ENCODE measurements at places on chromosomes 2 and 18. TPM values are rescaled to one million over a fixed set of nuclear protein-coding genes. Genes with fewer than 3 reads are reported as not detected.

Gene PKDCC
- total RNA-seq: 134 TPM

Gene SERPINB7
- not detected for total RNA-seq

Gene RNMT
- total RNA-seq: 61.8 TPM

DNA sequence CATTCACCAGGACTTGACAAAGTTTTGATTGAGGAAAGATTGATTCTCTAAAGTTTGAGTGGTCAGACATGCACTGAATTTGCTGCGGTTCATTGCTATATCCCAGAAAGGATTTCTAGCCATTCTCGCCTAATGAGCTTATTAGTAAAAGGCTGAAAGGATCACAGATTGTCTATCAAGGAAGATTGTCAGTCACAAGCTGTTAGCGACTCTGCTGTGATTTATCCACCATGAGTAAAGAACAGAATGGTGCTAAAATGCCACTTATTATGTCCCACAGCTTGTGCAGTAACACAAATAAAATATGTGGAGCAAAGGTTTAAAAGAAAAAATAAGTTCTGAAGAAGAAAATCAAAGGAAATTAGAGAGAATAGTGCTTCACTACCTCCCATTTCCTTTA is 701.2 kb upstream of the CDH7 start:
- no peak for DNase-seq

DNA sequence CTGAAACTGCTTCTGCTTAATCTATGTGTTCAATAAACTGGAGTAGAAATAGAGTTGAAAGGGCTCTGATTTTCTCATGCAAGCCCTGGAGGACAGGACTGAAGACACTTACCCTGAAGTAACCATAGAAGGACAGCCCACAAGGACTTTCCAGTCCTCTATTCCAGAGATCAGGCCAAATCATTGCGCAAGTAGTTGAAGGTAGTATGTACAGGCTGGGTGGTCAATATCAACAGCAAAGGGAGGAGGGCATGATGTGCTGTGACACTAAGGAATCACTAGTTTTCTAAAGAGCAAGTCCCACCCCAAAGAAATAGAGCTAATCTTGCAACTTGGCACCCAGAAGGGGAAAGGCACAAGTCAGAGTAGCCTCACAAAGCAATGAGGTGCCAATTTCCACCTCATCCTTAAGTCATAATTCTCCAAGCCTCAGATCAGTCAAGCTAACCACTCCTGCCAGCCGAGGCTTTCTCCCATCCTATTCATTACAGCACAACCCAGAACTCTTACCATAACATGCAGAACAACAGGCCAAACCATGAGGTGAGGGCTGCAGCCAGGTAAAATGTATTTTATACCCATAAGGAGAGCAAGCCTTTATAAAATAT is 533.5 kb downstream of the TNS1 start:
- no peak for DNase-seq

Gene GPR75
- total RNA-seq: 4.4 TPM

Gene IL36A
- total RNA-seq: not detected

DNA sequence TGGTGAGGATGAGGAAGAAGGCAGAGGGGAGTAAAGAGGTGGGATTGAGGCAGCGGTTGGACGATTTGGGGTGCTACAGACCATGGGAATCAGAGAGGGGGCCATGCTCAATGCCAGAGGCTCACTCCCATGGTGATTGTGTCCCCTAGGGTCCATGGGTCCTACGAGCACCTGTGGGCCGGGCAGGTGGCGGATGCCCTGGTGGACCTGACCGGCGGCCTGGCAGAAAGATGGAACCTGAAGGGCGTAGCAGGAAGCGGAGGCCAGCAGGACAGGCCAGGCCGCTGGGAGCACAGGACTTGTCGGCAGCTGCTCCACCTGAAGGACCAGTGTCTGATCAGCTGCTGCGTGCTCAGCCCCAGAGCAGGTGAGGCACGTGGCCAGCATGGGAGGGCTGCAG is 5.2 kb downstream of the CAPN10 start:
- no peak for DNase-seq

Gene IL1F10
- not detected for total RNA-seq

Gene LYG1
- total RNA-seq: 0.31 TPM

Gene EFR3B
- 7.2 TPM for total RNA-seq

GRCh38 chr2:102801098-102801718 is 39.4 kb downstream of the TMEM182 start:
- DNase-seq: no peak

DNA sequence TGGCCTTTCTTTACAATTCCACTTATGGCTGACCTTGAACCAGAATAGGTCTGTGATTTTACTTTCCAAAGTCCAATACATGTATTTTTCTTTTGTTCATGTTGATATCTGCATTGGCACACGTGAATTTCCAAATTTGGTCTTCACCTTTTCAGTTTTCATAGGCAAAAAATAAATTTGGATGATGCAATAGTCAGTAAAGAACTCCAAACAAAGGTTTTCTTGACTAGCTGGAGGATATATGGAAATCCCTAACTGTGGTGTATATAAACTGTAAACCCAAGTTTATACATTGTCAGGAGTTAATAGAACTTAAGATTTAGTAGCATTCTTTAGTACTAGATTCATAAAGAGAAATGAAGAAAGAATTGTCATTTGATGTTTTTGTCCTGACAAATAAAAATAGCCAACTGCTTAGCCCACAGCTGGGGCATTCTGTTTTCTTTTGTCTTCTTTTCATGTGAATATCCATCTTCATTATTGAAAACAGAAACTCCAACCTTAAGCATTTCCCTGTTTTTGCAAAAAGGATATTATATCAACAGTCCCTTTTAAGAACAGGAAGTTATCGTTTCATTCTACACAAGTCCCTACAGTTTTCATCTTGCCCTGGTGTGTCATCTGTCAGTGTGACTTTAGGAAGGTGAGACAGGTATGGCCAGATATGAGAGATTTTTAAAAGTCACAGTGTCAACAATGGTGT is 132.9 kb downstream of the BCL2 start:
- DNase-seq: no peak

- no peak for DNase-seq
Observed at GRCh38 chr2:154402213-154402612, 296.3 kb upstream of the KCNJ3 start.

- no peak for DNase-seq
Observed at GRCh38 chr2:202632682-202633290, 2.0 kb upstream of the FAM117B start.

Gene SCYGR4
- total RNA-seq: not detected

GRCh38 chr18:46830633-46831032 is 73.8 kb upstream of the ST8SIA5 start:
- DNase-seq: no peak
